Astrocyte (in vitro differentiated cells and primary cell): ENCODE measurements at places on chromosomes 5 and 9. TPM values are rescaled to one million over a fixed set of nuclear protein-coding genes. Genes with fewer than 3 reads are reported as not detected.

GRCh38 chr5:55832446-55832845 is 18.7 kb upstream of the IL31RA start:
- H3K27ac ChIP-seq: no peak overlapping the region
- no peaks in the 10 kb centered on the region for H3K4me1 ChIP-seq
- no peak overlapping the region for H3K4me3 ChIP-seq
- H3K27me3 ChIP-seq: no peaks in the 10 kb centered on the region
- no peaks in the 10 kb centered on the region for H3K36me3 ChIP-seq

DNA sequence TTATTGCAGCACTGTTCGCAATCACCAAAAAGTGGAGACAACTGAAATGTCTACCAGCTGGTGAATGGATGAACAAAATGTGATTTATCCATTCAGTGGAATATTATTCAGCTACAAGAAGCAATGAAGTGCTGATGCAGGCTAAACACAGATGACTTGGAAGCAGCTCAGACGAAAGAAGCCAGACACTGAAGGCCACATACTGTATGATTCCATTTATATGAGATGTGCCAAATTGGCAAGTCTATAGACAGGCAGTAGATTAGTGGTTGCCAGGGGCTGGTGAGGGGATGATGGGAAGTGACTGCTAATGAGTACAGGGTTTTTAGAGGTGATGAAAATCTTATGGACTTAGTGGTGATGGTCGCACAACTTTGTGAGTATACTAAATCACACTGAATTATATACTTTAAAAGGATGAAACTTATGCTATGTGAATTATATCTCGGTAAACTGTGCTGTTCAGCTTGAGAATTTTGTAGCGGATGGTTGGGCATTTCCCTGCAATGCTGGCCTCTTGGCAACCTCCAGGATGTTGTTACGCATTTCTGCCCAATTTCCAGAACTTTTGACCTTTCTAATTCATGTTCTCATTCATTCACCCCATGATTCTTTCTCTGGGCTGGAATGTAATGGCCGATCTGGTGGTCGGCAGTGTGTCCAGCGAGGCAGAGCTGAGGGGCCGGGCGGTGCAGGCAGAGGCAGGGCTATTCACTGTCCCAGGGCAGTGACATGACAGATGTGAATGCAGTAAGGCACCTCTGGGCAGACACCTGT is 22.0 kb upstream of the WNK2 start:
- H3K27me3 ChIP-seq: no peaks in the 10 kb centered on the region
- peak overlapping the region; percentile 8 for H3K27ac ChIP-seq
- peak; percentile 46 for DNase-seq
- H3K4me3 ChIP-seq: no peak overlapping the region
- H3K36me3 ChIP-seq: no peaks in the 10 kb centered on the region

Gene IL3
- not detected in 2 replicates for total RNA-seq

DNA sequence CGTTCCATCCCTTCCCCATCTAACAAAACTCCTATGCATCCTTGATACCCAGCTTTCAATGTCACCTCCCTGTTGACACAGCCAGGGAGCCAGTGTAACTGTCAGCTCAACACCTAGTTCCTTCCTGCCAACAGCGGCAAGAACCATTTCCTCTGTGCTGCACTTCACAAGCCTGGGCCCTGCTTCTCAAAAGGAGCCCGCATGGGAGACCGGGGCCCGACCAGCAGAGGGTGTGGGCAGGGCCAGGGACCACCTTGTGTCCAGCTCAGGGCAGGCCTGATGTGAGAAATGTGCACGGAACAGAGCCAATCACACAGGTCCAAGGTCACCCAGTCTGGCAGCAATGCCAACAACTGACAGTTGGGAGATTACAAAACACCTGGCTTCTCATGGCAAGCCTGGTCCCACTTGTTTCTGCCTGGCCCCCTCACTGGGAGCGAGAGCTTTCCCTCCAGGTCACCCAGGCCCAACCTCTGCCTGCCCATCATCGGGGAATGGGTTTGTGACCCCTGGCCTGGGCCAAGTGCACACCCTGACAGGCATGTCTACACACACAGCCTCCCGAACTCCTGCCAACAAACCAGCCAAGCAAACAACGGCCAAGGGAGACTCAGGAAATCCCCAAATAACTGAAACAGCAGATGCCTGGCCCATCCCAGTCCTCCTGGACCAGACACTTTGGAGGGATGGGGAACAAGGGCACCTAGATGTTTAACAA is 3.1 kb downstream of the RNF44 start:
- no peak for DNase-seq
- no peak overlapping the region for H3K27ac ChIP-seq
- H3K27me3 ChIP-seq: no peaks in the 10 kb centered on the region

Gene CKMT2
- 0.18 TPM in 1 of 2 replicates, not detected in the other for total RNA-seq

Gene TMC1
- total RNA-seq: 0.10 TPM in 1 of 2 replicates, not detected in the other

GRCh38 chr9:111728143-111728542 is 66.6 kb downstream of the SHOC1 start:
- H3K4me3 ChIP-seq: no peak overlapping the region

DNA sequence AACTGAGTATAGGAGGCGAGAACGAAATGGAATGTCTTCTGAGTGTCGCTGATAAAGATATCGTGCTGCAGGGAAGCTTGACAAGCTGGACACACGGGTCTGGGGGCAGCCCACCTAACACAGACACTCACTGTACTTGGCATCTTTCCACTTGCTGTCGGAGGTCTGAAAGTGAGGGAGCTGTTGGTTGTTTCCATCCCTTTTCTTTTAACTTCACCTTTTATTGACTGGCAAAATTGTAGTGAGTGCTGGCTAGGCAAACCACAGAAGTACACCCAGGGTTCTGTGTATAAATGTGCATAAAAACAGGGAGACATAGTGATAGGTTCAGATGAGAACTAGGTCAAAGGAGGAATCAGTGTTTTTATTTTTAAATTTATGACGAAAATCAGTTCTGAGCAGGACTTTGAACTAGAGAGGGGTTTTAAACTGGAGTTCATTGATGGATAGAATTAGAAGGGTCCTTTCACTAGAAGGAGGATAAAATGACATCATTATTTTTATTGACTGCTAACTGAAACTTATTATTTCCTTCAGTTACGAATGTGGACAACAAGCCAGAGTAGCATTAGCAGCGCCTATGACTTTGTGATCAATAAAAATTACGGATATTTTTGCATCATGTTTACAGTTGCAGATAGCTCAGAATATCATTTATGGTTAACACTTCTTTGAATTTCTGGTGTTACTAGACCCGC is 817 bp downstream of the GAPVD1 start:
- no peaks in the 10 kb centered on the region for H3K27me3 ChIP-seq
- H3K36me3 ChIP-seq: no peaks in the 10 kb centered on the region
- peak overlapping the region; percentile 84 for H3K4me3 ChIP-seq
- H3K4me1 ChIP-seq: peaks cover 7% of the 10 kb centered on the region
- peak overlapping the region; percentile 62 for H3K27ac ChIP-seq

GRCh38 chr5:11251247-11251646 is 490.2 kb upstream of the DAP start:
- H3K27ac ChIP-seq: no peak overlapping the region
- H3K27me3 ChIP-seq: no peaks in the 10 kb centered on the region
- DNase-seq: peak; percentile 46
- H3K36me3 ChIP-seq: no peaks in the 10 kb centered on the region
- no peak overlapping the region for H3K4me3 ChIP-seq

Gene PRRC1
- total RNA-seq: 131 and 141 TPM in 2 replicates

GRCh38 chr5:32627219-32627870 is 42.0 kb downstream of the SUB1 start:
- H3K4me1 ChIP-seq: peaks cover 6% of the 10 kb centered on the region
- no peak overlapping the region for H3K4me3 ChIP-seq
- no peak for DNase-seq
- no peaks in the 10 kb centered on the region for H3K27me3 ChIP-seq
- no peaks in the 10 kb centered on the region for H3K36me3 ChIP-seq

Gene MRPL50
- 10.7 and 11.9 TPM in 2 replicates for total RNA-seq

- peaks cover 10% of the 10 kb centered on the region for H3K36me3 ChIP-seq
- peaks cover 18% of the 10 kb centered on the region for H3K4me1 ChIP-seq
- no peaks in the 10 kb centered on the region for H3K27me3 ChIP-seq
- peak overlapping the region; percentile 71 for H3K27ac ChIP-seq
- peak; percentile 84 for DNase-seq
These were observed 50.0 kb downstream of the HACD4 start for GRCh38 chr9:20981486-20981885.
